ENCODE measurements at places on chromosomes 11 and 22. TPM values are rescaled to one million over a fixed set of nuclear protein-coding genes. Genes with fewer than 3 reads are reported as not detected.
A peak's percentile ranks its signal among the peaks of the same experiment; 100 is the strongest.

GRCh38 chr11:126485021-126485792 is 129.7 kb downstream of the ST3GAL4 start:
- DNase-seq: no peak

DNA sequence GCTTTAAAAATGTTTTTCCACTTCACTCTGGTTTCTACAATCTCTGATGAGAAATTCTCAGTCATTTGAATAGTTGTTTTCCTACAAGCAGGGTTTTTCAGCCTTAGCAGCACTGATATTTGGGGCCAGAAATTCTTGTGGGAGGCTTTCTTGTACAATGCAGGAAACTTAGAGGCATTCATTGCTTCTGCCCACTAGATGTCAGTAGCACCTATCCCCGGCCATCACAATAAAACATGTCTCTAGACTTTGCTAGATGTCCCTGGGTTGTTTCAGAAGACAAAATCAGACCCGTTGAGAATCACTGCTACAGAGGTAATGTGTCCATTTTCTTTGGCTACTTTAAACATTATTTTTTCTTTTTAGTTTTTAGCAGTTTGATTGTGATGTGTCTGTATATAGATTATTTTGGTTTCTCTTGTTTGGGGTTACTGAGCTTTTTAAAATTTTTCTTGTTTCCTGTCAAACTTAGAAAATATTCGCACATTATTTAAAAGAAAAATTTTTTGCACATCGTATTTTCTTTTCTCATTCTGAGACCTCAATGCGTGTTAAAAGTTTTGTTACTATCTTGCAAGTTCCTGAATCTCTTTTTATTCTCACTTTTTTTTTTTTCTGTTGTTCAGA is 60.8 kb upstream of the CCDC179 start:
- no peak for DNase-seq

DNA sequence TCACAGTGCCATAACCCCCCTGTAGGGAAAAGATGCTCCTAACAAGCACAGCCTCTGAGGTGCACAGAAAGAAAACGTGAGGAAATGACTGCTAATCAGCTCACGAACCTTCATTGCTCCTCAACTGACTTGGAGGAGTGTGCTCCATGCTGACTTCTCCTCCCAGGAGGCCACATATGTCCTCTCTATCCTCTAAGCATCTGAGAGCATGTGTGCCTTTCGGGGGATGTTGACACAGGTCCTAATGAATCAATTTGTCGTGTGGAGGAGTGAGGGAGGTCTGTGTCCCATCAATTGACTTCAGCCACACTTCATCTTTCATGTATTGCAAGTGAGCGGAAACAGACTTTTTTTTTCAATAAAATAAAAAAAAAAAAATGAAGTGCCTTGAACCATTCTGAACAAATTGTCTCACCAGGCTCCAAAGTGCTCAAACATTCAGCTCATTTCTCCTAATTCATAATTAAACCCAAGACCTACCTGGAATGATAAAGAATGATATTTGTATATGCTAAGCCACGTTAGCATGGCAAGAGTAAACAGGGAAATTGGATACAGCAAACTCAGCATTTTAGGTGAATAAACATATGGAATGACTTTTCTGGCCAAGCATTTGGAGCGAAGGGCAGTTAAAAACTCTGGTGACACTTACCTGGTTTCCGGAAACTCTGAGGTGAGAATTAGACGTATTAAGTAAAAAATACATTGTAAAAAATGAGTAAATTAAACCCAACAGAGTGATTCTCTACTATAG is 317.6 kb upstream of the FAT3 start:
- no peak for DNase-seq

GRCh38 chr11:6705905-6706535 is 22.9 kb upstream of the MRPL17 start:
- peak; percentile 59 for DNase-seq

- no peak for DNase-seq
Observed at GRCh38 chr11:19753451-19754106, 40.9 kb downstream of the NAV2 start.

- peak; percentile 96 for DNase-seq
Observed at GRCh38 chr22:21567456-21568346, at the start of gene UBE2L3. UBE2L3 (plus strand) TSS chr22:21567714; CDS start chr22:21567745, 31 bp downstream.

- no peak for DNase-seq
Observed at GRCh38 chr22:44566911-44567310, 68.9 kb upstream of the RTL6 start.

- peak; percentile 58 for DNase-seq
Observed at GRCh38 chr11:2537896-2538724, 93.3 kb downstream of the KCNQ1 start.

GRCh38 chr22:23657727-23658126 is 25.6 kb upstream of the DRICH1 start:
- DNase-seq: no peak

- no peak for DNase-seq
Observed at GRCh38 chr22:17902960-17903359, 121.4 kb downstream of the MICAL3 start.

DNA sequence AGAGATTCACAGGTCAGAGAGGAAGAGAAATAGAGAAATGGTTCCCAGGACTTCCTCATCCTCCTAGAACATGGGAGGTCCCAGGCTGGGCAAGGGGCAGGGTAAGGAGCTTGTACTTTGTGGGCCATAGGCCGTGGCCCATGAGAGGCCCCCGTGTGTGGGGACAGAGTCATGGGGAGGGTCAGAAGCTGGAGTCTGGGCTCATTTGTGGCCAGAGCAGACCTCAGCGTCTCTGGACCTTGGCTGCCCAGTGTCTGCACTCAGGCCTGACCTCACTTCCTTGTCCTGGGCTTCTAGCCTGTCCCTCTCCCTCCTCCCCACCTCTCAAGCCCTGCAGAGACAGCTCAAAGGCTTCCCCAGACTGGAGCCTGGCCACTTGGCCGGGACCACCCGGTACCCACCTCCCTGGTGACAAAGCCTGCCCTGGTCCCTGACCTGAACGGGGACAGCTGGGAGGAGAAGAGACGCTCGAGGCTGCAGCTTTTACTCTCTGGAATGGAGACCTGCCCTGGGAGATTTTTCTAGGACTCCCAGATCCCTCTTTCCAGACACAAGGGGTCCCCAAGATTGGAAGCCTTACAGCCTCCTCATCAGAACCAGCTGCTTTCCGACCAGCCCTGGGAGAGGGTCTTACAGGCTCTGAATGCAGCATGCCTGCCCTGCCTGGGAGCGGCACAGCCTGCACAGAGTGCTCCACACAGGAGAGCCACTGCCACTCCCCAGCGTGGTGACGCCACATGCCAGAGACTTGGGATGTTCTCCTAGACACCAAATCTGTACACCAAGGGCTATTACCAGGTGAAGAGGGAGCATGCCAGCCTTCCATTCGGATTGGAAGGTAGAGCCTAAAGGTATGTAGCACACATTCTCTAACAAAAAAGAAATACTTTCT is 569.0 kb upstream of the B3GAT1 start:
- no peak for DNase-seq

- no peak for DNase-seq
Observed at GRCh38 chr11:92920331-92920730, 49.1 kb upstream of the MTNR1B start.

Gene OR5AK2
- not detected for total RNA-seq

Gene MYEOV
- total RNA-seq: 32.2 TPM

Gene PRODH
- total RNA-seq: 38.4 TPM
